ENCODE measurements at places on chromosomes 3 and 15.

- no peak for DNase-seq
These were observed 145.8 kb downstream of the CHDH start for GRCh38 chr3:53700441-53700840.

- no peak for DNase-seq
These were observed 1010.6 kb downstream of the ROBO2 start for GRCh38 chr3:78050276-78051065.

DNA sequence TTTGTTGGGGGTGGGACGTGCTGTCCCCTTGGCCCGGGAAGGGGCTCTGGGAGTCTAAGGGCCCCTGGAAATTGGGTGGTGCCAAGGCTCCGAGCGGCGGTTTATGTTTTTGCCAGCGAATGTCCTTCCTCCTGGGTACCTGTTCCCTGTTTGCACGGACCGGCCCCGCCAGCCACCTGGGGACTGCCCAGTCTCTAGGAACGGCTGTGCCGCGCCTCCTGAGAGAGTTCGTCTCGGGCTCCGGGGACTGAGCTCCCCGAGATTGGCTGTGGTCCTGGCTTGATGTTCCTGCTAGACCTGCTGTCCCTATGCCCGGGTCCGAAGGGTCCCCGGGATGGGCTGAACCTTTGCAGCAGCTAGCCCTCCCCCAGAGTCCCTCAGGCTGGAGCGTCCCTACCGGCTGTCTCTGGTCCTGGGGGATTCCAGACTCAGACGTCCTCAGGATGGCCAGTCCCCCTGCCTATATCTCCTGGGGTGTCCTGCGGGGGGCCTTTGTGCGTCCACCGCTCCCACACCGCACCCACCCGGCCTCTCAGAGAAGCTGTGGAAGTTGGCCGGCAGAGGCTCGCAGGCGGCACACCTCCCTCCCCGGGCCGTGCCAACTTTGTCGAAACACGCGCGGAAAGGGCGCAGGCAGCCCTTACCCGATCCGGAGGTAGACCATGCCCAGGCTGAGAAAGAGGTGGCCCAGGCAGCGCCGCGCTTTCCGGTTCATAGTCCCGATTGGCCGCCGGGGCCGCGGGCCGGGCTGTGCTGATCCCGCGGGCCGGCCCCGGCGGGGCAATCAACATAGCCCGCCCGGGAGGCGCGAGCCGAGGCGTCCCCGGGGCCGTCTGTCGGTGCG, 547 bp downstream of the WNT7A start:
- DNase-seq, result no peak

GRCh38 chr3:187521546-187521945, 148.6 kb downstream of the SST start:
- no peak for DNase-seq

DNA sequence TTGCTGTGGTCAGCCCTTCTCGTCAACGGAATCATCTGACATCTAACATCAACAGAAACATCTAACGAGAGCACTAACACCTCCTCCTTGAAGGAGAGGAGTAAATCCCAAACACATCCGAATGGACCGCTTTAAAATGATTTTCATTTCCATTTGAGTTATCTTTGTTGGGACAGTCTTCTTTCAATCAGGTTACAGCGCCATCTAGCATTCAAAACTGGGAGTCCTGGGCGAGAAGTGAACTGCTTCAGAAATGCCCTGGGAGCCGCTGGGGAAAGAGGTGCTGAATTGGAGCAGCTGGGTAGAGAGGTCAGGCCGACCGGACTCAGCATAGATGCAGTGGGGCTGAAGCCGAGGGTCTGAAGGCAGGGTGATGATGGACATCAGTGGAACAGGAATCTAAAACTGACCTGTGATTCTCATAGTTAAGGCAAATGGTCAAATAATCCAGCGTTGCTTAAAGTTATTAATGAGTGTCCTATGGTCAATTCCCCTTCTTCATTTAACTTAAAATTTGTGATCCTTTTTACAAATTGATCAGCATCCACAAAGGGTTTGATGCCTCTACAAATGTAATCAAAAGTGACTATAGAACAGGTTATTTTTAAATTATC, 170.0 kb upstream of the NDN start:
- DNase-seq, result peak; percentile 87

DNA sequence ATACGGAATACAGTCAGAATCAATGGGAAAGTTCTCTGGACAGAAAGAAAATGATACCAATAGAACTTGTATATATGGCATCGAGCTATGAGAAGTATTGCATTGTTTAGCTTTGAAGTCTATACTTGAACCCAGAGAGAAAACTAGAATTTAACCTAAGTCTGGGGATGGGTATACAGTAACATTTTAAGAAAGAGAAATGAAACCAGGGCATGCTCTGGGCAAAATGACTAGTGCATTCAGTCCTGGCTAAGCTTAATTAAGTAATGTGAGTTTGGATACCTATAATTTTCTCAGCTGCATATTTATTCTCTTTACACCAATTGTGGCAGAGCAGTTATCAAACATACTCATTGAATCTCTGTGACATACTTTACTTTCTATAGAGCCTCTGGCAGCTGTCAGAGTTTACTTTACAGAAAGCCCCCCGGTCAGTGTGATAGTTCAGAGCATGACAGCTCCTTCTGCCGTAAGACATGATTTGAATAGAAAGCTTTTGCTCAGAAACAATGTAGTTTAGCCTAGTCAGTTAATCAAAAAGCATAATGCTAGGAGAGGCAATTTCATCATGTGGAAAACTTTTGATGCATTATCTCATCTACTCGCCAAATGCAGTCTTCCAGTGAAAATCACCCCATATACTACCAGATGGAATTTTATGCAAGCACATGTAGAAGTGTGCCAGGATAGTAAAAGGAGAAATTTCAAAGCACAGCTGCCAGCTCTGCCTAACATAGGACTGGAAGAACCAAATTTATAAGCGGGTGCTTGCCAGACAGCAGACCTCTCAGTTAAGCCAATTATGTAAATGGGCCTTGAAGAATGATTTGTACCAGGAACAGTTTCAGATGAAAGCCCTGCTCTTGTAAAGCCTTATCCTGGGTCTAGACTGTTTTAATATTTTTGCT, 40.7 kb downstream of the OXSM start:
- DNase-seq, result peak; percentile 99

DNA sequence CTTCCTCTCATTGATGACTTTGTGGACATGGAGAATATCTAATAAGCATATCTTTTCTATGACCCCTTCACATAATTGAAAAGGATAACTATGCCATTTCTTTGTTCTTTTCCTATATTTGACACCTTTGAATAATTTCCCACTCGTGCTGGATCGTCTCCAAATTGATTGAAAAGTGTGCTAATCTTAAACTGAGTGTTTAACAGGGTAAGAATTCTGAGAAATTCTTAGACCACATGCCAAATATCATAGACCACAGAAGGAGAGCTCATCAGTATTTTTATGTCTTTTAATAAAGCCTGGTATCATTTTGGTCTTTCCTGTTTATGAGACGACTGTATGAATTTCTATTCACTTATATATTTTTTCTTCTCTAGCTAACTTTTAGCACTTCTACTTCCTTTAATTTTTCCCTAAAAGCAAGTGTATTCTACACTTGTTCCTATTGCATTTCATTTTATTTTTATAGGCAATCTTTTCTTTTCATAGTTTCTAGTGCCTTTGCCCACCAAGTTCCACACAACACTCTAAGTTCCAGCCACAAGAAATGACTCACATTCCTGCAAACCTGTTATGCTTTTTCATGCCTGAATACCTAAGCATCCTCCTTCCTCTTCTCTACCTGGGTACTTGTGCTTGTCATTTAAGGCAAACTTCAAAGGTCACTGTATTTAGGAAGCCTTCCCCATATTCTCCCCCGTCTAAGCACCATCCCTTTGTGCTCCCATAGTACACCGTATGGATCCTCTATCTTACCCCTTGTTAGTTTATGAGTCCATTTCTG, 30.1 kb downstream of the KBTBD8 start:
- no peak for DNase-seq

DNA sequence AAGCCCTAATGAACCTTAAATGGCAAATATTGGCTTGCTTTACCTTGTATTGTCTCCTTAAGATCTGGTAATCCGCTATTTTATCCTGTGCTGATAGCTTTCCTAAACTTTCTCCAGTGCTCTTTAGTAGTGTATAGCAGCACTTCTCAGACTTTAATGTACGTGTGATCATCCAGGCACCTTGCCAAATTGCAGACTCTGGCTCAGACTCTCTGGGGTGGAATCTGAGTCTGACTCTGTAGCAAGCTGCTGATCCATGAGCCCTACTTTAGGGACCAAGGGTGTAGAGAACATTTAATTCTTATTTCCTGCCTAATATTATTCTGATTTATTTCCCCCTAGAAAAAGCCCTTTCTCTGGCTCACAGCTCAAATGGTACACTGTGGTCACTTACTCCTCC, 518.8 kb upstream of the ZNF385D start:
- DNase-seq, result peak; percentile 10

GRCh38 chr15:96333131-96334016, 2.9 kb downstream of the NR2F2 start:
- DNase-seq, result peak; percentile 71

All from brain (organoid and tissue), 16 donors.